ENCODE measurements at places on chromosomes 5 and 9. TPM values are rescaled to one million over a fixed set of nuclear protein-coding genes. Genes with fewer than 3 reads are reported as not detected.

Gene PRUNE2
- 11.3 TPM for total RNA-seq

Gene IL9
- not detected for total RNA-seq

Gene ADAMTS19
- under 0.01 TPM for total RNA-seq

Gene FOXD4L6
- not detected for total RNA-seq

Gene PCDHGA11
- total RNA-seq: 12.0 TPM

Gene WDR38
- not detected for total RNA-seq

Gene DMRT3
- not detected for total RNA-seq

Gene SLC6A18
- total RNA-seq: not detected

Gene IFNA21
- not detected for total RNA-seq

Gene DRD1
- not detected for total RNA-seq

Gene SHC3
- total RNA-seq: 20.9 TPM

Gene ZNF879
- total RNA-seq: 4.1 TPM

Gene TMCO6
- total RNA-seq: 6.2 TPM

Gene PCDHGC4
- 3.3 TPM for total RNA-seq

Gene IL4
- total RNA-seq: not detected

Gene KDM3B
- total RNA-seq: 40.2 TPM

Gene PCDHB13
- 0.94 TPM for total RNA-seq

Gene PCDHB3
- 0.16 TPM for total RNA-seq

Gene JAKMIP2
- 1.3 TPM for total RNA-seq

Gene PCDHGA7
- total RNA-seq: 5.7 TPM

Gene MEIKIN
- total RNA-seq: not detected

Gene GRXCR2
- not detected for total RNA-seq

Gene PTGR1
- total RNA-seq: 63.9 TPM

Gene PCDHA10
- total RNA-seq: 0.26 TPM

Gene IL13
- not detected for total RNA-seq

Gene TEK
- total RNA-seq: 15.6 TPM

Gene KIAA0825
- total RNA-seq: 2.7 TPM

Gene TLR4
- total RNA-seq: 2.2 TPM

Gene MTREX
- total RNA-seq: 86.4 TPM

Gene OCLN
- total RNA-seq: 0.26 TPM

Gene SYNPO
- total RNA-seq: 2.0 TPM

Gene RASEF
- total RNA-seq: 0.16 TPM

Gene SH2D3C
- total RNA-seq: not detected

Gene C9orf40
- 1.0 TPM for total RNA-seq

Gene GPR150
- 0.32 TPM for total RNA-seq

Gene DNM1
- total RNA-seq: 63.7 TPM

Gene NOXA1
- total RNA-seq: 0.26 TPM

Data from bronchial smooth muscle cell (primary cell).